ENCODE measurements at places on chromosomes 16 and 17. TPM values are rescaled to one million over a fixed set of nuclear protein-coding genes. Genes with fewer than 3 reads are reported as not detected.

HGS gene
- total RNA-seq, result 34.5 TPM

EME1 gene
- not detected for total RNA-seq

KRT33B gene
- total RNA-seq, result not detected

RUNDC3A gene
- 0.22 TPM for total RNA-seq

GLOD4 gene
- 25.1 TPM for total RNA-seq

MAPT gene
- 37.7 TPM for total RNA-seq
